ENCODE measurements at places on chromosomes 12 and 14.

DNA sequence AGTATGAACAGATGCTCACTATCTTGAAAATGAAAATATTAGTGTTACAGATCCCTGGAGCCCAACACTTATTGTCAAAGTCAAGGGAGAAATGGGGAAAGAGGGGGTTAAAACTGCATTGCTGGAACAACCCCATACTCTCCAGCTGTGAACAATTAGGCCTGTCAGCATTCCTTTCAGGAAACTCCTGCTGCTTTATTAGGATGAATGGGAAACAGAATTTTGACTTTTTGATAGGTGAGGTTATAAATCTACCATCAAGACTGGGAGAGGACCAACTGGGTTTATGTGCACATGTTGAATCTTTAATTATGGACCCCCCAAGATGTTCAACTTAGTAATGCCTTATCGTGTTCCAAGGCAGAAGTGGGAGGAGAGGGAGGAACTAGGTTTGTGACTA lies 85.0 kb downstream of the TMTC1 start:
- no peak for DNase-seq

DNA sequence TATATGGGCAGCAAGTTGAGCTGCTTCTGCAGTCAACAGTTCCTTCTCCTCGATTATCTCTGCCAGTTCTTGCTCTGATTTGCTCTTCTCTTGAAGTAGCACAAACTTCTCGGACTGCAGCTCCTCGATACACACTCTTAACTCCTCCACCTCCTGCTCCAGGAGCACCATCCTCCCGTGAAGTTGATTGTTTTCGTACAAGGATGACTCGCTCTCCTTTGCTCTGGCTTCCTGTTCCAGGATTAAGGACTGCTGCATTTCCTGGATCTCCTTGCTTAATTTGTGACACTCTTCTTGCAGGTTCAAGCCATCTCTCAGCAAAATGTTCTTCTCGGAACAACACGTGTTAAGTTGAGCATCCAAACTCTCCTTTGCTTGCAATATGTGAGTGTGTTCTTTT lies 56.2 kb upstream of the VPS33A start:
- DNase-seq: no peak

- DNase-seq: peak; percentile 47
Measured at GRCh38 chr14:100100032-100100703, 34.9 kb downstream of the EVL start.

GRCh38 chr14:34931206-34931605 lies 51.6 kb upstream of the SRP54 start:
- DNase-seq: peak; percentile 43

- DNase-seq: no peak
Measured at GRCh38 chr12:85157035-85157603, 121.0 kb downstream of the LRRIQ1 start.

- DNase-seq: no peak
Measured at GRCh38 chr12:19018302-19018970, 111.1 kb upstream of the PLEKHA5 start.

- no peak for DNase-seq
Measured at GRCh38 chr12:120368789-120369602, at the start of gene MSI1. Gene MSI1 (minus strand): TSS chr12:120369164. CDS start chr12:120369091, 73 bp downstream.

GRCh38 chr12:100698518-100698917 lies 96.1 kb upstream of the ANO4 start:
- no peak for DNase-seq

DNA sequence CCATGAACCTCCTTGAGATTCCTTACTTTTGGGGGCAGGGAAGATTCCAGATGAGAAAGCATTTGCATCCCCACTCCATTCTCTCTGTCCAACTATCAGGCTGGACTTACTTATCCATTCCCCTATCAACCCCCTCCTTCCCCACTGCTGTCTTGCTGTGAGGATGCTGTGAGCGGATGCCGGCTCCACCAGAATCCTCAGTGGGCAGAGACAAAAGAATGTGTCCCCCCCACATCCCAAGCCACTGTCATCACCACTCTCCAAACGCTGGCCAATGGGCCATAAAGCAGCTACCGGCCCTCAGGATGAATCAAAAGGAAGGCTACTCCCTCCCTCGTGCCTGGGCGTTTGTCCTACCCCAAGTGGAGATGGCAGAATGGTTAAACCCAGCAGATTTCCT lies 173.0 kb upstream of the NTF3 start:
- no peak for DNase-seq

All from stimulated activated CD4-positive, alpha-beta T cell treated with anti-CD3 and anti-CD28 coated beads, Interleukin-4, amount 100 ng/mL, for 24 hours (primary cell).